ENCODE measurements at places on chromosomes 1 and 21.

GRCh38 chr1:8367571-8368194 is 49.8 kb downstream of the SLC45A1 start:
- no peak for DNase-seq

DNA sequence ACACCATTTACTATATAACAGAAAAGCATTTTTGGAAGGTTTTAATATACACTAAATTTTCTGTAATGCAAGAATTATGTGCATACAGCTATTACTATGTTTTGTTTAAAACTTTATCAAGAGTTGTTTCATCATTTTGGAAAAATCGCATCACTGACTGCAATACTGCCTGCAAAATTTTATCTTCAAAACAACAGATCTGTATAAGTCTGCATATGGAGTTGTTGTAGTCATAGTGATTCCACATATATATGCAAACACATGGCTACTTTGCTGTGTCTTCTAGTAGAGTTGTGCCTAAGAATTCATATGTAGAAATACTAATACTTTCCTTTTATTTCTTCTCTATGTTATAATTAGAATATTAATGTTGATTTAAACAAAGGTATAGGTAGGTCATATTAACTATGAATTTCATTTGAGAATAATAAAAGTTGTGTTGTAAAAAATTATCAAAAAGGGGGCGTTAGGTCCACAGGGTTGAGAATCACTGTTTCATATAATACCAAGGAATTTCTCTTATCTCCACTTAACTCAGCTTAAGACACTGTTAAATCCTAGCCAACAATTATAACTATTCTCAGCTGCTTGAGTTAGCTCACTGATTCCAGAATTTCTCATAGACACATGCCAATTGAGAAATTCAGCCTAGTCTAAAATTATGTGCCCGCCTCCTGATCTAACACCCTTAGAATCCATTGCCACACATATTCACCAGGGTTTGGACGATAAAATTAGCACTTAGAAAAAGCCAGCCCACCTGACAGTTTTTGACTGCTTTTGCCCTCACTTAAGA is 22.9 kb upstream of the LAMC1 start:
- no peak for DNase-seq

- DNase-seq: no peak
Observed at GRCh38 chr1:90291431-90292216, 296.7 kb downstream of the ZNF326 start.

GRCh38 chr1:62420214-62420613 is 16.6 kb upstream of the USP1 start:
- DNase-seq: no peak

GRCh38 chr1:68321084-68321685 is 88.9 kb upstream of the WLS start:
- peak; percentile 54 for DNase-seq

DNA sequence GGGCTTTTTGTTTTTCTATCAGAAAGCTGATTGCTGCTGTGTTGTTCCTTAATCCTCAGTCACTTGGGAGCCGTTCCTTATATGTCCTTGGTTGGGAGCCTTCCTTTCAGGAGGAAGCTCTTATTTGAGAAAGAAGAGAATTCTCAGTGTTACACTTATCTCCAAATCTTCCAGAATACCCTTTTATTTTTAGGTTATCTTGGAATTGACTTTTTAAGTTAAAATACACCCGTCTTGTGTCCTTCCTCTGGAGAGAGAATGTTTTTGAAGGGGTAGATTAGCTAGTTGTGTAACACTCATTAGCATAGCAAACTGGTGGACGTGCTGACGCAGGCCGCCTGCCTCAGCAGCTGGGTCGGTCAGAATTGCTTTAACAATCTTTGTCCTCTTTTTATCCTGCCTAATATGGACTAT is 42.1 kb downstream of the LRRC8B start:
- DNase-seq: no peak

GRCh38 chr1:248696261-248696660 is 6.3 kb downstream of the OR14I1 start:
- no peak for DNase-seq

Measured in NCI-H1092 treated with DMSO at 0.1 percent for 48 hours (cell line).